A549 treated with AZD2906 at 1 μM for 4 hours (cell line): ENCODE measurements at places on chromosomes 6 and 20. TPM values are rescaled to one million over a fixed set of nuclear protein-coding genes. Genes with fewer than 3 reads are reported as not detected.

Gene PNLDC1
- total RNA-seq = 0.05 to 0.13 TPM (median 0.05 TPM) in 3 of 5 replicates, not detected in the others

Gene MUCL3
- total RNA-seq = 0.09 to 0.17 TPM (median 0.10 TPM) in 5 replicates

Gene BPIFB1
- 0.03 to 0.15 TPM (median 0.07 TPM) in 5 replicates for total RNA-seq

Gene CGA
- total RNA-seq = 0.34 to 0.58 TPM (median 0.37 TPM) in 5 replicates

Gene RRAGD
- total RNA-seq = 3.2 to 4.7 TPM (median 3.7 TPM) in 5 replicates

Gene BLOC1S5
- total RNA-seq = 5.7 to 9.8 TPM (median 6.9 TPM) in 5 replicates

Gene HS3ST5
- not detected in 5 replicates for total RNA-seq

Gene ANKRD66
- total RNA-seq = not detected in 5 replicates

Gene KCNS1
- not detected in 5 replicates for total RNA-seq

Gene AFG1L
- 1.0 to 2.0 TPM (median 1.9 TPM) in 5 replicates for total RNA-seq

Gene BIRC7
- 1.4 to 3.0 TPM (median 2.3 TPM) in 5 replicates for total RNA-seq

Gene RAB5IF
- 182 to 280 TPM (median 254 TPM) in 5 replicates for total RNA-seq

Gene ERVFRD-1
- total RNA-seq = not detected in 5 replicates

Gene KCNQ2
- 0.22 to 0.64 TPM (median 0.44 TPM) in 5 replicates for total RNA-seq

Gene MRAP2
- total RNA-seq = 1.2 to 1.8 TPM (median 1.6 TPM) in 5 replicates

Gene PRR18
- 0.11 to 0.25 TPM (median 0.15 TPM) in 5 replicates for total RNA-seq

Gene RTEL1
- 4.1 to 7.9 TPM (median 5.6 TPM) in 5 replicates for total RNA-seq

Gene GSTA2
- total RNA-seq = 0.07 TPM in 2 of 5 replicates, not detected in the others

Gene MYLK2
- total RNA-seq = 0.35 to 0.84 TPM (median 0.45 TPM) in 5 replicates

Gene COX4I2
- total RNA-seq = not detected in 5 replicates

Gene SLC25A27
- total RNA-seq = 0.12 to 0.59 TPM (median 0.40 TPM) in 5 replicates

Gene EDN1
- total RNA-seq = 37.5 to 43.6 TPM (median 39.0 TPM) in 5 replicates

Gene PDYN
- 0.03 TPM in 1 of 5 replicates, not detected in the others for total RNA-seq

Gene CALHM4
- total RNA-seq = not detected in 5 replicates

Gene PSORS1C1
- 4.1 to 5.9 TPM (median 4.6 TPM) in 5 replicates for total RNA-seq

Gene NMBR
- not detected in 5 replicates for total RNA-seq

Gene RING1
- total RNA-seq = 19.1 to 24.8 TPM (median 23.7 TPM) in 5 replicates

Gene GPR6
- total RNA-seq = not detected in 5 replicates

Gene NKX2-4
- total RNA-seq = not detected in 5 replicates

Gene SULF2
- total RNA-seq = 21.7 to 24.8 TPM (median 22.7 TPM) in 5 replicates

Gene KCNK16
- not detected in 5 replicates for total RNA-seq

Gene EPPIN
- total RNA-seq = not detected in 5 replicates

Gene CALHM6
- total RNA-seq = not detected in 5 replicates

Gene CYP21A2
- 0.06 TPM in 1 of 5 replicates, not detected in the others for total RNA-seq

Gene HAO1
- total RNA-seq = not detected in 5 replicates
